ENCODE measurements at places on chromosomes 2 and 18.

- DNase-seq, result no peak
Measured at GRCh38 chr18:39260565-39260964, 1695.0 kb upstream of the CELF4 start.

DNA sequence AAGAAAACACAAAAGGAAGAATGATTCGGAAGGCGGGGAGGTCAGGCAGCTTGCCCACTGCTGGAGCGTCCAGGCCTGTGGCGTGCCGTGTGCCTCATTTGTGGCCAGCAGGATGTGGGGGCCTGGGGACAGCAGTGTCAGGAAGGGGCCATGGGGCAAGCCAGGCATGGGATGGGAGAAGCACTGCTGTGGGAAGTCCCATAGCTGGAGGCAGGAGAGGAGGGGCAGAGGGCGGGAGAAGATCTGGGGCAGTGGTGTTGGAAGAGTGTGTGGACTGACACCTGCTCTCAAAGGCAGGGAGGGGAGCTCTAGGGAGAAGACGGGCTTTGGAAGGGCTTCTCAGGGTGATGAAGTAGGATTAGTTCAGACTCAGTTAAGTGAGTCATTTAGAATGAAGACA lies 133.7 kb downstream of the ACOXL start:
- no peak for DNase-seq

GRCh38 chr18:49560624-49561288 lies 1.1 kb upstream of the LIPG start:
- DNase-seq, result no peak

DNA sequence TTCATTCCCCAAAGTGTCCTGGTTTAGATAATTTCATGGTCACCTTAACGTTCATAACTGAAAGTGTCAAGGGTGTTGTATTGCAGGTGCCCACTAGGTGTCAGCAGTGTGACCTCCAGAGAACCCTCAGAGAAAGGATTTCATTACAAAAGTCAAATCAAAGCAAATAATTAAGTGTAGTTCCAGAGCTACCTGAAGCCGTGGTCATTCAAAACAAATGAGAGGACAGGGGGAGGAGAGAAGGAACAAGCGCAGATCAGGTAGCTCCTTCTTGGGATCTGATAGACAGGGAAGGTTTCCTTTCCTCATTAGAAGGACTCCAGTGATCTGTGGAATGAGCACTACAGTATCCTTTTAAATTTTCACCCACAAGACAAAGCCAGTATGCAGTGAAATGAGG lies at the start of gene SLC9A4:
Gene SLC9A4 (plus strand): TSS at position 207 of the 400 bp plus-strand sequence. CDS start 534 bp downstream, outside the sequence.
- no peak for DNase-seq

DNA sequence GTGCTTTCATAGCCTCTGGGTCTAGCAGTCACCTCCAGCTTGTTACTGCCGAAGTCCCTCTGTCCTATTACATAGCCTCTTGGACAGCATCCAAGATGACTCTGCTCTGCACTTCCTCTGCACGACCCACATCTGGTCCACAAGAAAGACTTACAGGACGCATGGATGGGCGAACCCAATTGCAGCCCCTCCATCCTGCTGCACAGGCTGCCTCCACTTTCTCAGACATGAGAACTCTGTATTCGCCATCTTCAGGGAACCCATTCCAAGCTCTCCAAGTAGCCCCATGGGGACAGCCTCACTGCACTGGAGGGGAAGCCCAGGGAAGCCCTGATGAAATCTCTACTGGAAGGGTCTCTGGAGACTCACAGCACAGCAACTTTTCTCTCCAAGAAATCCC lies 172.1 kb downstream of the GFPT1 start:
- DNase-seq, result no peak

GRCh38 chr2:148900350-148900837 lies 25.4 kb downstream of the KIF5C start:
- no peak for DNase-seq

GRCh38 chr2:78779761-78780160 lies 245.7 kb upstream of the REG3G start:
- DNase-seq, result no peak

DNA sequence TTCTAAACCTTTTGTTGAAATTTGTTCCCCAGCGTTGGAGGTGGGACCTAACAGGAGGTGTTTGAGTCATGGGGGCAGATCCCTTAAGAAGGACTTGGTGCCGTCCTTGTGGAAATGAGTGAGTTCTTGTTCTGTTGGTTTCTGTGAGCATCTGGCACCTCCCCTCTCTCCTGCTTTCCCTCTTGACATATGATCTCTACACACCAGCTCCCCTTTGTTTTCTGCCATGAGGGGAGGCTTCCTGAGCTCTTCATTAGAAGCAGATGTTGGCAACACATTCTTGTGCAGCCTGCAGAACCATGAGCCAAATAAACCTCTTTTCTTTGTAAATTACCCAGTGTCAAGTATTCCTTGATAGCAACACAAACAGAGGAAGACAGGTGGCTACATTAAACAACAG lies 23.8 kb downstream of the NABP1 start:
- no peak for DNase-seq

GRCh38 chr2:238108423-238109183 lies 8.5 kb downstream of the ESPNL start:
- no peak for DNase-seq

DNA sequence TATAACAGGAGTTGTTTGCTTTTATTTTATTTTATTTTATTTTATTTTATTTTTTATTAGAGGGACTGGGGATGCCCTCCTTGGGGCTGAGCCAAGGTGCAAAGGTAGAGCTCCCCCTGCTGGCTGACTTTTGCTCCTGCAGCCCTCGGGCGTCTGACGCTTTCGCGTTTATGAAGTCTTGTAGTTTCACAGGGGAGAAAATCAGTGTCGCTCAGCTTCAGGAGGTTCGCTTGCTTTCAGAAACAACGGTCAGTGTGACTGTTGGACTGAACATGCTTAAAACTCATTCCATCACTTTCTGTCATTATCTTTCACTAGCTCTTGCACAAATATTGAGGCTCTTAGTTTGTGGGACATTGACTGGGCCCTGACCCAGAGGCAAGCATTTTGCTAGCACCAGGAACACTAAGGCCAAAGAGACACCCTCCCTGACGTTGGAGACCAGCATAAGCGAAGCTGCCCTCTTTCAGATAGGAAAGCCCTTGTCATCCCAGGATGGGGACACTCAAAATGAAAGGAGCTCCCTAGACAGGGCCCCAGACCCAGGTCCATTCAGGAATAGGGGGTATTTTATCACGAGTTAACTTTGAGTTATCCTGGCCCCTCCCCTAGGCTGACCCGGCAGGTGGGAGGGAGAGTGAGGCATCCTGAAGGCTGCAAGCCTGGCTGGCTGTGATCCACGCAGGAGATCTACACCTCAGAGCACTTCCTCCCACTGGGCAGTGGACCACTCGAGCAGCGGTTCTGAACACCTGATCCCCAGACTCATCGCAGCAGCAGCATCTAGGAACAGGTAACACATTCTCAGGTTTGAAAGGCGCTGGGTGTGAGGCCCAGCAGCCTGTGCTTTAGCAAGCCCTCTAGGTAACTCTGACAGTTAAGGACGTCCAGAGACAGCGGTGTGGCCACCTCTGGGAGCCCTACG lies 34.4 kb downstream of the LGALSL start:
- DNase-seq, result peak; percentile 1

- DNase-seq, result no peak
Measured at GRCh38 chr2:42132191-42132965, 36.8 kb upstream of the EML4 start.
